ENCODE measurements at places on chromosomes 3 and 15.

GRCh38 chr3:133568294-133569014 is 5.0 kb upstream of the CDV3 start:
- no peak for DNase-seq

DNA sequence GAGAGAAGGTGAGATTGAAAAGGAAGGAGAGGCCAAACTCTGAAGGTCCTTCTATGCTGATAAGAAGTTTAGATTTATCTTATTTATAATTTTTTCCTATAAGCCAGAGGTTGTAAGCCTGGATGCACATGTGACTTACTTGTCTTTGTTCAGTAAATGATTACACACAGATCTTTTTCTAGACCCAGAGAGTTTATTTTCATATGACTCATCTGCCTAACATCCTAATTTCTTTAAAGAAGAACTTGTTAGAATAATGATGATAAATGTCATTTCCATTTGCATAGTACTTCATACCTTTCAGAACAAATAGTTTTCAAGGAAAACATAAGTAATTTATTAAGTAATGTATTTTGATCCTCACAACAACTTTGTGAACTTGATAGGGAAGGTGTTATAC is 434.8 kb upstream of the DPH6 start:
- DNase-seq = no peak

GRCh38 chr15:75307778-75308390 is 25.2 kb downstream of the GOLGA6D start:
- DNase-seq = no peak

DNA sequence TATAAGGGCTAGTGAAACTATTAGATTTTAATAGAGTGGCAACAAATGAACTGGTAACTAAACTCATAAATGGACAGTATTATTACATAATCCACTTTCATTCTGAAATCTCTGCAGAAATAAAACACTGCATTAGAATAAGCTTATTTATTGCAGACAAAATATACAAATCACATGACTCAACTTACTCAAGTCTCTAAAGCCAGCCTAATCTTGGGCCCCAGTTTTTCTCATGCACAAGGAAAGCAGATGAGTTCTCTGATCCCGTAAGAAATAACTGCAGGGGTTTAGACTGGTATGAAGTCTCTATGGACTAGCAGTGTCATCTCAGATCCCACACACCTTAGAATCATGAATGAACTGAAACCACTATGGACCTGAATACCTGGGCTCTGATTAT is 5.8 kb downstream of the DLG1 start:
- no peak for DNase-seq

DNA sequence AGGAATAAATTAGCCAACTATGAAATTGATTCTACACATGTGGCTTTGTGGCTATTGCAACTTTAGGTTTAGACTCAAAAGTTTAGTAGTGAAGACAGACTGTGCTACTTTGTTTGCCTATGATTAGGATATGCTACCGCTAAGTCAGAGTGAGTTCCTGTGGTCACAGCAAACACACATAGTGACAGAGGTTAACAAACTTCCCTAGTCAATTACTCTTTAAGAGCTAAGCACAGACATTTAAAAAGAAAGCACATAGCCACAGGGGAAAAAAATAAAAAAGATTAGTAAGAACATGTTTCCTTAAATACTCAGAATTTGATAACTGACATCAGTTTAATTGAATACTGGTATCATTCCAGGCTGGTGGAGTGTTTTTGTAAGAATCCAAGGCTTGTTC is 207.1 kb downstream of the GBE1 start:
- DNase-seq = no peak

- no peak for DNase-seq
These were observed 279.7 kb downstream of the ZIC1 start for GRCh38 chr3:147688868-147689267.

GRCh38 chr3:193548406-193548805 is 6.3 kb downstream of the ATP13A4 start:
- no peak for DNase-seq

DNA sequence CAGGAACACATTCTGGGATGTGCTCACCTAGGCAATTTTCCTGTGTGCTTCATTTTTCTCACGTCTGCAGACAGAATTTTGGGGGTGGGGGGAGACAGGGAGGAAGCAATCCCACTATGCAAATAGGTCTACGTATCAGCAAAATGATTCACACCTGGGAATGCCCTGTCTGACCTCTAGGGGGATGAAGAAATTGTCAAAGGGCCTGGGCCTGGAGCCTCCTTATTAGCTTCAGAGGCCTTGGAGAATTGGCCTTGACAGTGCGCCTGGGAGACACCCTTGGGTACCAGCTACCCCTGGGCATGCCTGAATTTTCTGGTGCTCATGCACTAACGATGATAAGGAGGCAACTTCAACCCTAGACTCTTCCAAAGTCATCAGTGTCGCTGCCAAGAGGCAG is 207.5 kb downstream of the CADPS start:
- DNase-seq = no peak

DNA sequence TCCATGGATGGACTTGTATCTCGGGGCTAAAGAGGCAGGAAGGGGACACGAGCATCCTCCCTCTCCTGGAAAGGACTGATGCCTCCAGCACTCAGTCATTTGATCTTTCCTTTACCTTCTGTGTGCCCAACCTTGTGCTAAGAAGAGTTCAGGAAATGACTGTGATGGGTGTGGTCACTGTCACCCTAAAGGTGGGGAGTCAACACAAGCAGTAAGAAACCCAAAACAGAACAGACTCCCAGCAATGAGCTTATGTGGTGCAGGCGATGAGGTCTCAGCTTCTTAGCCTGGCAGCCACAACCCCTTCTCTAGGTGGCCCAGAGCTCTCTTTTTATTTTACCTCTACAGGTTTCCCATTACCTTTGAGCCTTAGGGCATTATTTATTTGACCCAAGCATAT is 3.8 kb downstream of the MPI start:
- DNase-seq = no peak

DNA sequence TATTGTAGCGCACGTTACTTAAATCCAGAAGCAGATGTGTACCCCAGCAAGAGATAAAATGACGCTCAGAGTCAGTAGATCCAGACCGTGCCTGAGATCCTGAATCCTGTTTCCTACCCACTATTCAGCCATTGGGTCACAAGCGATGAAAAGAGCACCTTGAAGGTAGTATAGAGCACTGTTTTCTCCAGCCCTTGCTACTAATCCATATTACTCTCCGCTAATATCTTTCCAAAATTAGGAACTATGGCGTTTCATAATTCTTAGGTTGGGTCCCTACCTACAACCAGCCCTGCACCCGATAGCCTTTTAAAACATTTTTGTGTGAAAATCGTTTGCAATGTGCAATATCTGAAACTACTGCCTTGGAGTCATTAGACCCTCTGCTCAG is 596 bp downstream of the BTD start:
- no peak for DNase-seq

- no peak for DNase-seq
These were observed 11.7 kb upstream of the ZNF148 start for GRCh38 chr3:125386811-125387210.

DNA sequence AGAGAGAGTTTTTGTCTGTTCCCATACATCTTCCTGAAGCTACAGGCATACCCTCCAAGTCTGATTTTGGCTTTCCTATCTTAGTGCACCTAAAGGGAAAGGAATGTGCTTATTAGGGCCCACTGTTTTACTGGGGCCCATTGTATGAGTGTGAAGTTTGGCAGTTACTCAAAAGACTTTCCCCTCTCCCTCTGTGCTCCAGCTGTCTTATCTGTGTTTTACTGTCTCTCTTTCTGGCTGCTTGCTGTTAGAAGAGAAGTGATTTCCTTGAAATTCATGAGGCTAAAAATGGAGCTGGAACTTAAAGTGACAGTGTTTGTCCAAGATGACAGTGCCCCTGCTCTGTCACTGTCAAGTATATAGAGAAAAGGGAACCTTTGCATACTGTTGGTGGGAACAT is 436.2 kb downstream of the OCA2 start:
- DNase-seq = no peak

DNA sequence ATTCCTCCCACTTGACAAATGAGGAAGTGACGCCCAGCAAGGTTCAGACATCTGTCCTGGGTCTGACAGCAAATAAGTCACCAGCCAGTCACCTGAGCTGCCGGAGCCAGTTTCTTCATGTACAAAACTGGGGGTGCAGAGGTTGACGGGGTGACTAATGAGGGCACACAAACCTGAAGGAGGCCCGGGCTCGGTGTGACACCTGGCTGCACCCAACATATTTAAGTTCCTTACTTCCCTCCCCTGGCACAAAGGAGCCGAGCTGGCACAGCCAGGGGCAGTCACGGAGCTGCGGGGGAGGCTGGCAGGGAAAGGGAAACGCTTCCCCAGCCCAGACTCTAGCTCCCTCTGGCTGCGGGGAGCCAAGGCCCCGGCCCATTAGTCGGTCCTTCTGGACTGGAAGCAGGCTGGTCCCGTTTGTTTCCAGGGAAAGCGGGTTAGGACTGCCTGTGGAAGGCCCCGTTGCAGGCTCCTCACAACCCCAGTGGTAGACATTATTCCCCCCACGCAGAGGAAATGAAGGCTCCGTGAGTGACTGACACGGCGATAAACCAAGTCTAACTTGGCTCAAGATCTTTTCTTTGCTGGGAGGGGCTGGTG is 2.3 kb downstream of the FBXL22 start:
- peak; percentile 54 for DNase-seq

GRCh38 chr3:197800379-197800778 is 9.3 kb downstream of the LRCH3 start:
- no peak for DNase-seq

DNA sequence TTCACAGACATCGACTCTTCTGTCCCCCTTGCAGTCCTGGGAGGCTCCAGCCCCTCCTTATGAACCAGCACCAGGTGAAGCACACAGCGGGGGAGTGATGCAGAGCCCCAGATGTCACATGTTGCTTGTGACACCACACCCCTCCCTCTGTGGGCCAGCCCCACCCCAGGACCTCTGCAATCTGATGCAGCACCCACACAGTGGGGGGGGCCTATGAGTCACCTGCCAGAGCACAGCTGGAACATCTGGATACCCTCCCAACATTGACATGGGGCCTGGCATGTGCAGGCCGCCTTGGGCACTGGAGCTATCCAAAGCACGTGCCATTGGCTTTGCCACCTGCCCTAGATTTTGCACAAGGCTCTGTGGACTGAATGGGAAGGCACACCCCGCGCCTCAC is 70.5 kb downstream of the FEM1B start:
- DNase-seq = no peak

DNA sequence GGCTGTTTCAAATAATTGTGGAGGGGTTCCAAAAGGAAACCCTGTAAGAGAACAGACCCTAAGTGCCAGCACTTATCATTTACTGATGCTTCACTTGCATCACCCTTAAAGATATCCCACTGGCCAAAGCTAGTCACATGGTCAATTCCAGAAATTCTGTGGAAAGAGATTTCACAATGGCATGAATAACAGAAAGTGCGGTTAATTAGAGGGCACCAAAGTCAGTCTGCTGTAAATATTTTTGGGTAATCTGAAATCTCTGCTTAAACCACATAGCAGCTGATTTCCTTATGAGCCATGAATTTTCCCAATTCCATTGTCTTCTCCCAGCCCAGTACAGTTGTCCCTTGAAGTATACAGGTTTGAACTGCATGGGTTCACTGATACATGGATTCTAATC is 346.1 kb downstream of the SI start:
- DNase-seq = no peak

DNA sequence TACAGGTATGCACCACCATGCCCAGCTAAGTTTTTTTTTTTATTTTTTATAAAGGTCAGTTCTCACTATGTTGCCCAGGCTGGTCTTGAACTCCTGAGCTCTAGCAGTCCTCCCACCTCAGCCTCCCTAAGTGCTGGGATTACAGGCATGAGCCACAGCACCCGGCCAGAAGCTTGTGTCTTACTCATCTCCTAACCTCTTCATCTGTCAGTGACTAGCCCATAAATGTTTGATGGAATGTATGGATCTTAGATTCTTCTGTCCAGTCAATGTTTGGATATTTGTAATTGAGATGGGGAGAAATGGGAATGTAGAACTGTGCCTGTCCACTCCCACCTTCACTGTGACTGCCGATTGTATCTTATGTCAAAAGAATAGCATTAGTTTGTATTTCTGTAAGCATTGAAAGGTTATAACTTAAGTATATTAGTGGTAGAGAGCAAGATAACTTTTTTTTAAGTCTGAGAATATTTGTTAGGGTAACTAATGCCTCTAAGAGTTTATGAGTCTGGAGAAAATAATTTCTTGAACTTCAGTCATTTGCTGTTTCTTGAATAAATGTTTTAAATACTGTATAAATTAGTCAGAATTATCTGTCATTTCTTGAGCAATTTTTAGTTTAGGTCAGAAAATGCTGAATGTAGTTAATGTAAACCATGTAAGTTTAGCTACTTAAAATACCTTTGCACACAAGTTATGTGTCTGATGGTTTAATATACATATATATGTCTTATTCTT is 215.3 kb upstream of the CGNL1 start:
- no peak for DNase-seq

DNA sequence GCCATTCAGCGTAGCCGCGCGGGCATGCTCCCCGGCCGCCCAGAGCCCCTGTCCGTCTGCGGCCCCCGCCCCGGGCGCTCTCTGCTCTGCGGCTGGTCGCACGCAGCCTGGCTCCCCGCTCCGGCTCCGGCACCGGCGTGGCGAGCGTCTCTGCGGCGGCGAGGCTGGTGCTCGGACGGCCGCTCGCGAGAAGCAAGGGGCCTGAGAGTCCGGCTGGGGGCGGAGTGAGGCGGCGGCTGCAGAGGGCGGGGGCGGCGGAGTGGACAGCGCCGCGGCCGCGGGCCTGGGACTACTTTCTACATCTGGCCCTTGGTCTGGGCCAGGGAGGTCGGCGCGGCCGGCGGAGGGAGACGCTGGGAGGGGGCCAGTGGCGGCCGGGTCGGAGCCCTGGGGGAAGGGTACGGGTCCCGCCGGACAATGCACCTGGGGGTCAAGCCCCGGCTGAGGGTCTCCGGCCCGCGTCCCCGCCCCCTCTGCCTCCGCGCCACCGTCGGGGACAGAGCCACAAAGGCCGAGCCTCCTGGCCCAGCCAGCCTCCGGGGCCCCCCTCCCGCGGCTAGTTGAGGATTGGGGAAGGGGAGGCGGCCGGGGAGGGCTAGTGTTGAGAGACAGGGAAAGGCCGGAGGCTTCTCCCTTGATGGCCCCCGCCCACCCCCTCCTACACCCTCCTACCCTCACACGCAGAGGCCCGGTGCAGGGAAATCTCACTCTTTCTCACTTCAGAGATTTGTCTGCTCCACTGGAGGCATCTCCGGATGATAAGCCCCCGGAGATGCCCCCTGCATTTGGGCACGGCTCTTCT is at the start of gene PRTG:
TSS of gene PRTG (minus strand) at position 226 of the 802 bp plus-strand sequence. CDS start at position 5, 221 bp downstream.
- no peak for DNase-seq

GRCh38 chr3:152056073-152056472 is 182.6 kb downstream of the SUCNR1 start:
- DNase-seq = no peak

GRCh38 chr3:134087060-134087974 is 57.6 kb upstream of the SLCO2A1 start:
- no peak for DNase-seq

- DNase-seq = no peak
These were observed 231.5 kb upstream of the FEZF2 start for GRCh38 chr3:62604751-62605351.

GRCh38 chr15:82855286-82856100 is 46.1 kb downstream of the WHAMM start:
- no peak for DNase-seq

Data from activated T-cell treated with anti-CD3 and anti-CD28 coated beads, Interleukin-2, amount 50 U/mL, for 1 hour (primary cell).